ENCODE measurements at places on chromosomes 3 and 15.
A peak's percentile ranks its signal among the peaks of the same experiment; 100 is the strongest.

GRCh38 chr3:24215502-24215901, 270.4 kb downstream of the NR1D2 start:
- peak; percentile 5 for DNase-seq

DNA sequence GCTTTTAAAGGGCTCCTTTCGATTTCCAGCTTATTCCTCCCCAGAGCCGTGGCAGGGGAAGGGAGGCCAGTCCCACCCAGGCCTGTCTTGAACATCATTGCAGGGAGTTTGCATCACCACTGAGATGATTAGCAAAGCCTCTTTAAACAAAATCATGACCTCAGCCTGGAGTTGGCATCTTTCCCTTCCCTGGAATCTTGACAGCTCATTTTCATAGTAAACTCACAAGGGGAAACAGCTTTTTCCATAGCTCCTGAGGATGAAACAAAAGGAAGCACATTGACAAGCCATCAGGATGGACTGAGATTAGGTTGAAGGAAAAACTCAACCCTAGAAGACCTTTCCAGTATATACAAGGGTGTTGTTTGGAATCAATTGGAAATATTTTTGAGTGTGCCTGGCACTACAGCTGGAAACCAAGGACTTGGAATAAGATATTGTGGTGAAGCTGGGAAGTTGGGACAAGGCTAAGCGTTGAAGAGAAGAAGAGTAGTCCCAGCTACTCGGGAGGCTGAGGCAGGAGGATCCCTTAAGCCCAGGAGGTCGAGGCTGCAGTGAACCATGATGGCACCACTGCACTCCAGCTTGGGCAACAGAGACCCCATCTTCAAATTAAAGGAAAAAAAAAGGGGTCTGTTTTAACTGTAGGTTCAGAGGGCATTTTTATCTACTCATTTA, 3.1 kb upstream of the LARP6 start:
- no peak for DNase-seq

DNA sequence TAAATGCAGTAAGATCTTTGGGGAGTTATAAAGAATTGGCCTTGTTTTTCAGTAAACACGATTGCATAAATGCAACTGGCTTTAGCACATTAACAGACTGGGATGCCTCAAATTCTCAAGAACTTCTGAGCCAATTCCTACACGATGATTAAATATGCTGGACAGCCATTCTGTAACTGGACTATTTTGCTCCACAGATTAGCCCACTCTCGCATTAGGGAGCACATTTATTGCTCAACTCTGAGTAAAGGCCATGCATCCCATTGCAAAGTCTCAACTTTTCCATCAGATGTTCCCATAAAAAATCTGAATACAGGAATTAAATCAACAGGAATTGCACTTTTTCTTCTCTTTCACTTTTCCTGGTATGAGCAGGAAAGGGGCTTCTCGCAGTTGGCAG, 66.7 kb upstream of the PRICKLE2 start:
- DNase-seq = no peak

DNA sequence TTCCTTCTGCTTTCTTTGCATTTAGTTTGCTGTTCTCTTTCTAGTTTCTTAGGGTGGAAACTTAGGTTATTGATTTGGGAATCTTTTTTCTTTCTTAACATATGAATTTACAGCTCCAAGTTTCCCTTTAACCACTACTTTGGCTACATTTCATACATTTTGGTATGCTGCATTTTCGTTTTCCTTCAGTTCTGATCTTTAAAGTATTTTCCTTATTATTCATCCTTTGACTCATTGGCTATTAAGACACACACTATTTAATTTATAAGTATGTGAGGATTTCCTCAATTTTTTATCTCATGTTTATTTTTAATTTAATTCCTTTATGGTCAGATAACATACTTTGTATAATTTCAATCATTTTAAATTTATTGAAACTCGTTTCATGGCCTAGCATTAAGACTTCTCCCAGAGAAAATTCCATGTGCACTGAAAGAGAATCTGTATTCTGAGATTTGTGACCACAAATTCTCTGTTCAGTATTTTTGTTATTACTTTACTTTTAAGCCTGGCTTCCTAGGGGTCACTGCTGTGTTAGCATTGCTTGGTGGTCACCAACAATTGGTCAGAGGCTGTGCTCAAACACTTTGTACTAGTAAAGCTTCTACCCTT, 87.7 kb downstream of the CFAP20DC start:
- DNase-seq = no peak

- peak; percentile 31 for DNase-seq
Observed at GRCh38 chr15:74857082-74857655, 14.2 kb upstream of the ULK3 start.

DNA sequence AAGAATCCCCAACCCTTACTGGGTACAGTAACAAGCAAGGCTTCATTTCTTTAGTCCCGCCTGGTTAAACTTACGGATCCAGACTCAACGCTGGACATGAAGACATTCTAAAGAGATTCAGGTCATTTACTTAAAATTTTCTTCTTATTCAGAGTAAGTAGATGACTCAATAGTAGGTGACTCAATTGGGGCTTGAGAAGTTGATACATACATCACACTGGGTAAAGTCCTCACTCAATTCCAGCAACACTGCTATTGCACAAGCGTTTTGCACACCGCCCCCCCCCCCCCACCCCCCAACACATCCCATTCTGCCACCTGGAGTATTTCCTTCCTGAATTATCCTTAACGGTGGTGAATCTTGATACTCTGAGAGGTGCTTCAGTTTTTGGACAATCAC, 610.0 kb downstream of the FOXP1 start:
- DNase-seq = no peak

DNA sequence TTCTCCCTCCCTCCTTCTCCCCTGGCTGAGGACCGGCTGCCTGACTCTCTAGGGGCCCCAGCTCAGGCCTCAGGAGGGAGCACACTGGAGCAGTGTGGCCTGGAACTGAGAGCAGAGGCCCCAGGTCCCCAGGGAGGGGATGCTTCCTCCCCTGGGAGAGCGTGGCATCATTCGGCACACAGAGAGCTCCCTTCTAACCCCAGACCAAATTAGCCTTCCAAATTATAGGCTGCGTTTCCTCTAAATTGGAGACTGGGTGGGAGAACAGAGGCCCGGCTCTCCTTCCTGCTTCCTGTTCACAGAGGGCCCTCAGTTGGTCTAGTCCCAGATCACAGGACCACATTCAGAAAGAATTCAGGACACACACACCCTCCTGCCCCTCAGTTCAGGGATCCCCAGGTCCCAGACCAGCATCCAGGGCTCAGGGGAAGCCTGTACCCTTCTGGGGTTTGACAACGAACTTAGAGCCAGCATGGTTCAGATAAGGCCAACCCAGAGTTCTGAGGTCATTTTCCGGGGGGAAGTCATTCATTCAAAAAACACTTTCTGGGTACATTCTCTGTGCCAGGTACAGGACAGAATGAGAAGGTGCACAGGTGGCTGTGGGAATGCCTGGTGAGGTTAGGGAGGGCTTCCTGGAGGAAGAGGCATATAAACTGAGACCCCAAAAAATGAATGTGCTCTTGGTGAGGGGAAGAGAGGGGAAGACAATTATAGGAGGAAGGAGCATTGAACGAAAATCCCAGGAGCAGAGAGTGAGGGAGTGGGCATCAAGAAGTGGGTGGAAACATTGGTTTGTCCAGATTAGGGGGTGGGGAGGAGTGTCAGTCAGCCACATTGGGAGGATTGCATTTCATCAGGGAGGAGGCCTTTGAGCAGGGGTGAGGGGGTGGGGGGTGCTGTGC, 28.4 kb upstream of the RPL29 start:
- peak; percentile 51 for DNase-seq

DNA sequence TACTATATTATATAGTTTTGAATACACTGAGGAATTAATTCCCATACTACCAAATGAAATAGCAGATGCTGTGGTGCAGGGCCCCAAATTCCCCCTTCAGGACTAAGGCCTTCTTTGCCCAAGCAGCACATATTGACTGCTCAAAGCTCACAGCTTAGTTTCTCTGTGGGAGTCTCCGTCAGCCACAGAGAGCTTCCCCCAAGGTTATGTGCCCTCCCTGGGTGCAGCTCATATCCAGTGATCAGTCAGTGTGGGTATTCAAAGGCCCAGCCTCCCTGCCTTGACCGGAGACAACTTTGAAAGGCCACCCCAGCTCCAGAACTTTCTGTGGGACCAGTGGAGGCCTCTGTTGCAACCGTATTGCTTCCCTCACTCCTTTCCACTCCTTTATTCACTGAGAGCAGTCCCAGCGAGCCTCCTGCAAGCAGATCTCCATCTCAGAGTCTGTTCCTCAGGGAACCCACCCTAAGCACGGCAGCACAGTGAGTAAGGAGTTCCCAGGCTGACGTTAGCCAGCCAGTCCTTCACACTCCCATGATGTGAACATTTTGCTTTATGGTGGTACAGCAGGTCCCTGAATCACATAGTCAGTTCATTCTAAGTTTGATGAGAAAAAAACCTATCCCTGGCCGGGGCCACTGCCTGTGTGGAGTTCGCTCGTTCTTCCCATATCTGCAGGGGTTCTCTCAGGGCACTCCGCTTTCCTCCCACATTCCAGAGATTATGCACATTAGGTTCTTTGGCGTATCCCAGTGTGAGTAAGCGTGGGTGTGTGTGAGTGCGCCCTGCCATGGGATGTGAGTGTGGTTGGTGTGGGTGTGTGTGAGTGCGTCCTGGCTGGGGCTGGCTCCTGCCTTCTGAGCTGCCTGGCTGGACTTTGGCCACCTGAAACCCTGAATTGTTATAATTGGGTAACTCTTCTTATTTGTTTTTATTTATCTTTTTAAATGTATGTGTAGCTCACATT, 64.4 kb upstream of the PPARG start:
- no peak for DNase-seq

GRCh38 chr3:42685891-42686820, 819 bp downstream of the KLHL40 start:
- DNase-seq = no peak

DNA sequence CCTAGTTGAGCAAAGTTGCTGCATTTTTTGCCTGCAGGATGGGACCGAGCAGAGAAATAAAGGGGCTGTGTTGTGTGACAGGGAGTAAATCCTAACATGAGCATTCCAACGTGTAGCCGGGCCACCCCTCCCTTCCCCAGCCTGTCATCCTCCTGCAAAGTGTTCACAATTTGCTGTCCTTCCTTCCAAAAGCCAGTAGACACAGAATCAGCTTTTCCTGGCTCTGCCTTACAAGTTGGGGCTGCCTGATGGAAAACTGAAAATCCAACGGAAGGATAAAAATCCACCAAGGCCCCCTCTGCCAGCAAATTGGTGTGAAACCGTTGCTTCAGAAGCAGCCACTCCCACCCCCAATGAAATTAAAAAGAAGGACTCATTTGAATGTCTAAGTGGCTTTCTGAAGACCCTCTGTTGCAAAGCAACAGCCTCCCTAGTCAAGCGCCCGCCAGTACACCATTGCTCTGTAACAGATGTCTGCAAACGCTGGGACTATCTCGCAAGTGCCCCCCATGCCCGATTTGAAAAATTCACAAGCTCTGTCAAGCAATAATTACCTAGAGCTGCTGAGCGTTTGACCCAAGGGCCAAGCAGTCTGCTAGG, 665 bp downstream of the FRMD4B start:
- peak; percentile 19 for DNase-seq

All from NAMALWA (cell line).